ENCODE measurements at places on chromosomes 2 and 18.

DNA sequence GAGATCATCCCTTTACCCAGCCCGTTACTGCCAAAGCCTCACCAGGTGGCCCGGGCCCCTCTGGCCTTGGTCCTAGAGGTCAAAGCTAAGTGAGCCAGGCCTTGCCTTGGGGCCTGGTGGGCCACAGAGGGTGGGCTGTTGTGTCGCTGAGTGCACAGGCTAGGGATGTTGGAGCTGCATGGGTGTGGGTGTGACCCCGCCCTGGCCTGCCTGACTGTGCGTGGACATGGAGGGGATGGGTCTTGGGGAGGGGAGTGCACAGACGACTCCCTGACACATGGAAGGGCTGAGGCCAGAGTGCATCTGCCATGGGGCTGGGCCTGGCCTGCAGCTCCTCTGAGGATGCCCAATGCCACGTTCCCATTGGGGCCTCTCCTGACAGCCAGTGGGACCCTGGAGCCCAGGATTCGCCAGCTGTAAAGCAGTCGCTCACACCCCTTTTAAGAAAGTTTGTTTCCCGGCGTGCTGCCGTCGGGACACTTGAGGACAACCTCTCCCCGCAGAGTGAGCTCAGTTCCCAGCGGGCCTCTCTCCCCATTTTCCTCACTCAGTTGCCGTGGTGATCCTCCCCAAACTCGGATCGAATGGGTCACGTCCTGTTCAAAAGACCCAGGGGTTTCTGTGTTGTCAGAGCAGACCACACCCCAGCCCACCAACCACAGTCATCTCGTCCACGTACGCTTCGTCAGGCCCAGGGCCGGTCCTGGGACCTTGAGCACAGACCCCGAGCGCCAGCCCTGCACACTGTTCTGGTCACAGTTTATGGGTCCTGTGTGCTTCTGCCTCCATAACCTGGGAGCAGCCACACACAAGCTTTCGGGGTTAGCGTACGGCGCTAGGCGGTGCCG lies 93.5 kb downstream of the NFATC1 start:
- no peak for DNase-seq

DNA sequence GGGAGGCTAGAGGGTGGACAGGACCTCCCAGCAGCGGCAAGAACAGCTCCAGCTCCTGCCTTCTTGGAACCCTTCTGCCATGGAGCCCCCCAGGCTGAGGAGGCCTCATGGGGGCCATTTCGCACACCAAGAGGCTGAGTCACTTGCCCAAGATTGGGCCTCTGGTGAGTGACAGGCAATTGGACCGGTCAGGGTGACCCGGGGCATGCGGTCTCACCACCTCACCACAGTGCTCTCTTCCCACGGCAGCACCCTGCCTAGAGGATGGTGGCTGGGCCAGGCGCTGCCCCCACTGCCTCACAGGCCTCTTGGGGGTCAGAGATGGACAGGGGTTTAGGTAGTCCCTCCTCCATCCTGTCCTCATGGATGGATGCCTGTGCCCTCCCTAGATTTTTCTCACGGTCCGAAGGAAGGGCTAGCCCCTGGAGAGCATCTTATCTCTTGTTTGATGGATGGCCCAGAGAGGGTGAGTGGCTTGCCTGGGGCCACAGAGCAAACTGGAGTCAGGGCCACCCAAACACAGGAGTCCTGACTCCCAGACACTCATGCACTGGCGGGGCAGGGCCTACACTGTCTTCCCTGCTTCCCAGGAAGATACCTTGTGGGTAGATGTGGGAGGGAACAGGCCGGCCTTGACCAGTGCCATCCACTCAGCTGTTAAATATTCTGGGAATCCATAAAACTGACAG lies 119.2 kb downstream of the INHBB start:
- DNase-seq, result no peak

DNA sequence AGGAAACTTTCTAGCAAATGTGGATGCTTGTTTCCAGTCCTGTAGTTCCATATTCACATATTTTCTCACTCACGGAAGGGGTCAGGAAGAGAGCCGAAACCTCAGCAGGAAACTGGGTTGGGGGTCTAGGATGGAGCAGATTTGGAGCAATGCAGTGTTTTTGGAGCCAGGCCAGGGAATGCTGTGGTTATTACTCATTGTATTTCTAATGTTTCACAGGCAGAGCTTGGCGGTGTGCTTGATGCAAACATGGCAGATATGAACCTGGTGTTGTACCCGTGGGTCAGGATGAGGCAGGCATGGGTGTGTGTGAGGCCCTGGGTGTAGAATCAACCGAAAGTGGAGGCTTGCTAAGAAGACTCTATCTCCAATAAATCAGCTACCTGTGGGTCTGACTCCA lies 34.6 kb upstream of the ACKR3 start:
- DNase-seq, result no peak

- DNase-seq, result no peak
Observed at GRCh38 chr2:151361674-151362370, 4.4 kb downstream of the TNFAIP6 start.

DNA sequence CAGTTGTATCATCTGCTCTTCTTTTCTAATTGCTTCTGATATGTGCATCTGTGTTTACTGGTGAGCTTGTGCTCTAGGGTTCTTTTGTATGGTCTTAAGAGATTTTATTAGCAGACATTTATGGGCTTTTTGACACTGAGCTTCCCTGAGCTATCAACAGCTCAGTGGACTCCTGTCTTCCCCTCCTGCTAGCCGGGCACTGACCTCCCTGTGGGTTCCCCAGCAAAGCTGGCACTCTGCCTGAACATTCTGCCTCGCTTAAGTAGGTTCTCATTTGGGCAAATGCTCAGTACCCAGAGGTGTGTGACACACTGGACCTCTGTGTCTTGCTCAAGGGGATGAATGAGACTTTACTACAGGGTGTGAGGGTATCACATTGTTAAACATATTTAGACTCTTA lies 15.8 kb downstream of the TRAF3IP1 start:
- no peak for DNase-seq

GRCh38 chr2:88199912-88200682 lies 30.0 kb downstream of the THNSL2 start:
- DNase-seq, result no peak

DNA sequence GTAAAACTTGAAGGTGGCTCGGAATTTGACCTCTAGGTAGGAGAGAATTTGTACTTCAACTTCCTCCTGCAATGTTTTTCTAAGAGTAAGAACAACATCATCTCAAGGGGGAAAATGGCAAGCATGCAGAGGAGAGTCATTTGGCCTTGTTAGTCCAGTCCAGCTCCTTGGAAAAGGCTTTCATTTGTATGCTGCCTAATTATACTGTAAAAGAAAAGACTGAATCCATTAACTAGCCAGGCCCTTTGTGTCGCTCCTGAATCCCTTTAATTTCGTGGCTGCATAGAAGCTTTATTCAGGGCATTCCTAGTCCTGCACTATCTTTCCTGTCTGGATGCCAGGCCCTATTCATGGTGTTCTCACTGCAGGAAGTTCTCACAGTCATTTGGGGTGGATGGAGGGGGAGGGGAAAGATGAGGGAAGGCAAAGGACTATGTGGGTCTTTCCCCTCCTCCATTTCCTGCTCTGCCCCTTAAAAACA lies 36.0 kb downstream of the PHLPP1 start:
- DNase-seq, result no peak

GRCh38 chr2:5696404-5696944 lies 4.3 kb downstream of the SOX11 start:
- no peak for DNase-seq

GRCh38 chr2:195468771-195469170 lies 188.3 kb upstream of the SLC39A10 start:
- no peak for DNase-seq

GRCh38 chr2:85872536-85873161 lies 16.1 kb downstream of the ST3GAL5 start:
- no peak for DNase-seq

- DNase-seq, result no peak
Observed at GRCh38 chr2:20168048-20168726, 56.7 kb downstream of the SDC1 start.

DNA sequence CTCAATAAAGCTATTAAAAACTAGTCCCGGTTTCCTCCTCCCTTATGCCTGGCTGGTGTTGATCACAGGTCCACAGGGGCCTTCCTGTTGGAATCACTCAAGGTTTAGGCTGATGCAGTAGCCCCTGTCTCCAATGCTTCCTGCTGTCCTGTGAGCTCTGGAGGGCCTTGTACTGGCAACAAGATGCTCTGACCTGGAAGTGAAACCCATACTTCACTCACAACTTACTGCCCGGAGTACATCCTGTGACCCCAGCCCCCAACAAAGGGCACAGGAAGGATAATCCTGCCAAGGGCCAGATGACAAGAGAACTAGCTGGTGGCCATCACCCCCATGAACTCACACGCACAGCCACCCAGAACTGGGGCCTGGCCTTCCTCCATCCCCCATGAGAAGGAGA lies 50.3 kb downstream of the ZBTB7C start:
- DNase-seq, result no peak

DNA sequence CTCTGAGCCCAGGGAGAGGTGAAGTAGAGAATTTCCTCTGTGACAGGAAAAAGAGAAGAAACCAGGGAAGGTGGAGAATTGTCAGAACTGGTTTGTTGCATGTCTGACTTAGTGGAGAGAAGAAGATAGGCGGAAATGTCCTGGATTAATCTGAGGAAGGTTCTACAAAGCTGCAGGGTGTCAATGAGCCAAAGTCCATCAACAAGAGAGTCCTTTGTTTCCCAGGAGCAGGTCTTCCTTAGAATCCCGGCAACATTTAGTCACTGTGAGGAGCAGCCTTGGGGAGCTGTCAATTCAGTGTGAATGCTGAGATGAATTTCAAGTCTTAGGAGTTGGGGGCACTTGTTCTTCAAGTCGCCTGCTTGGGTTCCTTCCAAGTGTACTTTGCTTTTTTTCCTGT lies 88.4 kb upstream of the CELF4 start:
- DNase-seq, result no peak

GRCh38 chr18:48988508-48989303 lies 37.9 kb upstream of the SMAD7 start:
- no peak for DNase-seq

DNA sequence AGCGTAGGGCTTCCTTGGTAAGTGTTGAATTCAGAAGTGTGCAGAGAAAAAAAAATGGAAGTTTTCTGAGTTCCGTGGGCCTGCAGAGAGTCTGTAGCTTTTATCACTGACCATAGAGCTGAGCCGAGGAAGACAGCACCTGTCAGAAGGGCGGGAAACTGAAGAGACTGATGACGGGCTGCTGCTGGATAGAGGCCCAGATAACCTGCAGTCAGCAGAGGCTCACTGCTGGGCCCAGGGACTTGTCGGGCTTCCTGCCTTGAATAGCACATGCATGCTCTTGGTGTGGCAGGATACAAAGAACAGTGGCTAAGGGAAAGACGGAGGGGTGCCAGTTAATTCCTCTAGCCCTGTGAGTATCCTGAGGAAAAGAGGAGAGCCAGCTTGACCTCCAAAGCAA lies 166.4 kb downstream of the MGAT5 start:
- DNase-seq, result no peak

DNA sequence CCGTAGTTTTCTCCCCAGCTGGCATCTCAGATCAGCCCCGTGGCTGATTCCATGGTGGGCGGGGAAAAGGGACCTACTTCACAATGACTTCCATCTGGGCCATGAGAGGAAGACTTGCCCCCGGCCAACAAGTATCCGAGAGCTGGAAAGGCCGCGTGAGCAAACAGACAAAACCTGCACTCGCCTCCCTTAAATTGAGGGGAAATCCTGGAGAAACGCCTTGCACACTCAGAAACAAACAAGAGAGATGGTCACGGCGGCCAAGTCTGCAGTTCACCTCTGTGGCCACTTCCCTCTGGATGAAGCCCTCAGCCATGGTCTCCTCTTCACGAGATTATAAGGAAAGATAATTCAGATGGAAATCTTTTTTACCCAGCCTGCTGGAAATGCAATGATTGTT lies 39.4 kb upstream of the TPO start:
- no peak for DNase-seq

DNA sequence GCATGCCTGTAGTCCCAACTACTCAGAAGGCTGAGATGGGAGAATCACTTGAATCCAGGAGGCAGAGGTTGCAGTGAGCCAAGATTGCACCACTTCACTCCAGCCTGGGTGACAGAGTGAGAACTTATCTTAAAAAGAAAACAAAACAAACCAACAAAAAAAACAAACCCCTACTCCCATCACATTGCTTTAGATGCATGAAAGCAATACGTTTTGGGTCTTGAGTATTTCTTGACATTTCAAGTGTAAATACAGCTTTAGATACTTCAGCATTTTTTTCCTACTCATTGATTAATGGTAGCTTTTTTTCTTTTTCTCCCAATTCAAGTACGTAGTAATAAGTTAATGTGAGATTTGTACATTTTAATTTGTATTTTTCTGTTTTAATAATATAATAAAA lies 20.3 kb downstream of the RASGRP3 start:
- no peak for DNase-seq

- DNase-seq, result no peak
Observed at GRCh38 chr2:39431592-39432316, 5.3 kb downstream of the MAP4K3 start.

- DNase-seq, result no peak
Observed at GRCh38 chr2:100954044-100954420, 48.1 kb upstream of the RPL31 start.

DNA sequence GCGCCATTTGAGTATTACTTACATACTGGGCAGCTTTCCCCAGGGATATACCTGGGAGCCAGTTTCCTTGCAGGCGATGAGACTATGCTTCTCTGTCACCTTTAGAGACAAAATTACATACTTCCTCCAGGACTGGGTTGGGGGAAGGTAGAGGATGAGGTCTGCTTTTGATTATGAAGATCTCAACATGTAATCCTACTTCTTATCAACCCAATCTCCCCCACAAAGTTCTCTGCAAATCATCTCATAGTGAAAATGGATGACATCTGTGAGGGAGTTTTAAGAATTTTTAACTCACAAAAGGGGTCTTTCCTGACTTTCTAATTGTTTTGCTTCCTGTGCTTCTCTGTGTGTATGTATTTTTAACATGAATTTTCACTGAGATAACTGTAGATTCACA lies 81.9 kb downstream of the TMEM131 start:
- no peak for DNase-seq

DNA sequence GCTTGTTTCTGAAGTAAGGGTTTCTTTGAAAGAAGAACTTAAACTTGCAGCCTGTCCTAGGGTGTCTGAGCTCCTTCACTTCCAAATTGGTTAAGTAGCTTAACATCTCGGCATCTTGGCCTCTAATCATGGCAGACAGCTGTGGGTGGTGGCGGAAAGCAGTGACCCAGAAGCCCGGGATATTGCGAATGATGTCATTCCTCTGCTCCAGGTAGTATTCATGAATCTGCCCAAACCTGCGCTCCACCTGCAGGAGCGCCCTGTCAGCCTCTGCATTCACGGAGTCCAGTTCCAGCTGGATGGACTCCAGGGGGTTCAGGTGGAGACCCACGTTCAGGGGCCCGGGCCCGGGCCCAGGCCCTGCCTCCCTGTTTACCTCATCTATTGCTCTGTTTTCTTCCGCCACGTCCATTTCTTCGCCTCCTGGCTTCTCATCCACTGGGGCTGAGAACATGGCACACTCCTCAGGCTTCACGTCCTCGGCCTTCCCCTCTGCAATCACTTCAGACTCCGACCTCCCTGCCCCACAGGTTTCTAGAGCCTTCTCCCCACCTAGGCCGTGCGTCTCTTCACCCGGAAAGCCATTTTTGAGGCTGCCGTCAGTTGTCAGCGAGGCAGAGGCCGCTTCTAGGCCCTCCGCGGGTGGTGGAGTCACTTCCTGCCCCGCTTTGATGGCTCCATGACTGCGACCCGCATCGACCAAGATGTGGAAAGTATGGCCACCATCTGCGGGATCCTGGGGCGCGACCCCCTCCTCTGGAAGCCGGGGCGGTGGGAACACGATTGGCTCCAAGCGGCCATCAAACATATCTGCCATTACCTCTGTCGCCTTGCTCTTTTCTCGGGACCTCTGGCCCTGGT lies 569 bp downstream of the TSPYL6 start:
- no peak for DNase-seq
